Activated T-cell treated with anti-CD3 and anti-CD28 coated beads, Interleukin-2, amount 50 U/mL, for 72 hours (primary cell): ENCODE measurements at places on chromosomes 2 and 18. TPM values are rescaled to one million over a fixed set of nuclear protein-coding genes. Genes with fewer than 3 reads are reported as not detected.

CTAGE1 gene
- total RNA-seq: not detected

UGT1A4 gene
- not detected for total RNA-seq

SPC25 gene
- 23.7 TPM for total RNA-seq

GRCh38 chr2:134401789-134402188 lies 147.9 kb downstream of the MGAT5 start:
- H3K27me3 ChIP-seq: no peaks in the 10 kb centered on the region
- H3K27ac ChIP-seq: no peak overlapping the region
- no peak for DNase-seq

DNA sequence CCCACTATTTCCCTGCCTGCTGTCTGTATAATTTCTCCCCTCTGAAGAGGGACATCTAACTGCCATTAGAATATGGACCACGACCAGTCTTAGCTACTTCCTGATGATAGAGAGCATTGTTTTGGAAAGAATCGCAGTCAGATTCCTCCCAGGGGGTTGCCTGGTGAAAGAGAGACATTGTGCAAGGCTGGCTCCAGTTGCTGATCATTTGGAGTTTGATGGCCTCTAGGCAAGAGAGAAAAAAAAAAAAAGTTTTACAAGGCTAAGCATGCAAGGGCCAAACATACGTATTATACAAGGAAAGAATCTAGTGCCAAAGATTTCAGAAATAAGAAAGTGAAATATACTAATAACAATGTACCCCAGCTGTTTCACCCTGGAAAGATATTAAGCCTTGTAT lies 182.2 kb downstream of the CMPK2 start:
- no peak overlapping the region for H3K27ac ChIP-seq
- no peaks in the 10 kb centered on the region for H3K4me1 ChIP-seq
- no peaks in the 10 kb centered on the region for H3K36me3 ChIP-seq
- no peak overlapping the region for H3K4me3 ChIP-seq

GRCh38 chr2:1862608-1863280 lies 118.4 kb upstream of the PXDN start:
- H3K4me1 ChIP-seq: no peaks in the 10 kb centered on the region
- no peak overlapping the region for H3K4me3 ChIP-seq
- no peak overlapping the region for H3K27ac ChIP-seq
- peaks cover 16% of the 10 kb centered on the region for H3K27me3 ChIP-seq
- H3K36me3 ChIP-seq: no peaks in the 10 kb centered on the region
- no peak for DNase-seq

- H3K27ac ChIP-seq: no peak within 1 kb of the TSS
- H3K4me3 ChIP-seq: no peak within 1 kb of the TSS
- no peaks in the 10 kb centered on the region for H3K4me1 ChIP-seq
- no peaks in the 10 kb centered on the region for H3K36me3 ChIP-seq
- H3K27me3 ChIP-seq: peaks cover 19% of the 10 kb centered on the region
Measured at GRCh38 chr2:133568172-133568571, at the start of gene NCKAP5. NCKAP5 (minus strand) TSS chr2:133568463; CDS start chr2:133517526, 50,937 bp downstream.

GRCh38 chr2:102790091-102790455 lies 28.2 kb downstream of the TMEM182 start:
- H3K27me3 ChIP-seq: no peaks in the 10 kb centered on the region
- H3K36me3 ChIP-seq: peaks cover 2% of the 10 kb centered on the region
- no peak overlapping the region for H3K4me3 ChIP-seq

- DNase-seq: no peak
- H3K27me3 ChIP-seq: peaks cover 73% of the 10 kb centered on the region
- no peak overlapping the region for H3K4me3 ChIP-seq
- no peaks in the 10 kb centered on the region for H3K36me3 ChIP-seq
- H3K27ac ChIP-seq: no peak overlapping the region
Measured at GRCh38 chr2:38091760-38092159, 15.8 kb upstream of the CYP1B1 start.

SLC16A14 gene
- total RNA-seq: 2.2 TPM

DNA sequence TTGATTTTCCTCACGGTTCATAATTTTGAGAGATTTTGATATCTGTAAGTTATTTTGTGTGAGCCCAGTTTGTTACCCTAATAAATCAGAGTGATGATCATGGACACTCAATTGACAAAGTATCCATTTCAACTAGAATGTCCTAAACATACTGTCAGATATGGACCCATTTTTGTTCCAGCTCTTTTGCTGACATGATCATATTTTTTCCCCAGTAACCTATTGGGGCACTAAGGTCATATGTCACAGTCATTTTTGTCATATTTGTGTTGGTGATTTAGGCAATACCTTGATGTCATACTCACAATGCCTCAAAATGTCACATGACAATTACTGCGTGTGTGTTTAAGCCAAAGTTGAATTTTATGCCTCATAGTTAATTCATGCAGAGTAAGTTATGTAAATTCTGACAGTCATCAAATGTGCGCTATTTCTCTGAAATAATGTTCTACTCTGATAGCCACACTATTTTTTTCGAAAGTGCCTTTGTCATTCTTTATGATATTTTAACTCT lies 218.7 kb downstream of the ARHGAP15 start:
- no peak for DNase-seq
- no peaks in the 10 kb centered on the region for H3K27me3 ChIP-seq
- peaks cover 4% of the 10 kb centered on the region for H3K4me1 ChIP-seq
- H3K36me3 ChIP-seq: no peaks in the 10 kb centered on the region

- no peak overlapping the region for H3K27ac ChIP-seq
- peaks cover 2% of the 10 kb centered on the region for H3K36me3 ChIP-seq
Measured at GRCh38 chr2:168758970-168759820, 43.2 kb upstream of the NOSTRIN start.

GRCh38 chr18:74679006-74679678 lies 81.5 kb downstream of the ZNF407 start:
- H3K36me3 ChIP-seq: peaks cover 14% of the 10 kb centered on the region
- no peaks in the 10 kb centered on the region for H3K27me3 ChIP-seq
- H3K27ac ChIP-seq: no peak overlapping the region
- peak overlapping the region; percentile 61 for H3K4me3 ChIP-seq
- peaks cover 25% of the 10 kb centered on the region for H3K4me1 ChIP-seq

DNA sequence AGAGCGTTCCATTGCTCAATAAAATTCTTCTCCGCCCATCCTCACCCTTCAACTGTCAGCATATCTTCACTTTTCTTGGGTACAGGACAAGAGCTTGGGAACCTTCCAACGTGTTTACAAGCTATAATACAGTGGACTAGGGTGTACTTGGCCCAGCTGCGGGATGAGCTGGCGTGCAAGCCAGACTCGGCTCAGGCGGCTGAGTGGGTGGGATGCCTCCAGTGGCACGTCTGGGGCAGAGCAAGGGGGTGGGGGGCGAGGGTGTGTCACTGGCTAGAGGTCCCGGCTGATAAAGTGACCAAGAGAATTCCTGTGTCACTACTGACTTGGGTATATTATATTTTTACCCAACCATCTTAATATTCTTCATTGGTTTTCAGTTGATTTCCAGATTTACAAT lies 179.7 kb downstream of the EVA1A start:
- no peak for DNase-seq
- H3K27me3 ChIP-seq: no peaks in the 10 kb centered on the region
- no peak overlapping the region for H3K27ac ChIP-seq
- no peaks in the 10 kb centered on the region for H3K4me1 ChIP-seq
- no peak overlapping the region for H3K4me3 ChIP-seq
- no peaks in the 10 kb centered on the region for H3K36me3 ChIP-seq

DNA sequence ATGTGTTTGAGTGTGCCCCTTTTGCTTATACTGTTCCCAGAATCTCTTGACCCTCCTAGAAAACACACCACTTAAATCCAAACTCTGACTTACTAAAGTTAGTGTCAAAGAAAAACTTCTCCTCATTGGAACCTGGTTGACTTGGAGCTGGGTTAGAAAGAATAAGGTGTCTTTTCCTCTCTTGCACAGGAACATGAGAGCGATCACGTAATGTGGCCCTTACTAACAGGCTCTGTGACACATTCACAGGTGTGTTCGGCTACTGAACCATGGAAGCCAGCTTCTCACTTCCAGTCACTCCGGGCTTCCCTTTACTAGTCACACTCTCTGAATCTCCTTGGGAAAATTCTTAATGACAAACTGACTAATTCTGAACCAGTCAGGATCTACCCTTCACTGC lies 5.4 kb upstream of the POU3F3 start:
- H3K36me3 ChIP-seq: peaks cover 2% of the 10 kb centered on the region
- H3K4me1 ChIP-seq: peaks cover 49% of the 10 kb centered on the region
- peaks cover 97% of the 10 kb centered on the region for H3K27me3 ChIP-seq
- H3K4me3 ChIP-seq: no peak overlapping the region
- H3K27ac ChIP-seq: no peak overlapping the region
- DNase-seq: no peak

GRCh38 chr2:118845522-118846441 lies 1.7 kb downstream of the EN1 start:
- peak overlapping the region; percentile 84 for H3K27ac ChIP-seq
- peaks cover 88% of the 10 kb centered on the region for H3K27me3 ChIP-seq
- H3K4me1 ChIP-seq: peaks cover 36% of the 10 kb centered on the region
- H3K4me3 ChIP-seq: peak overlapping the region; percentile 45

DNA sequence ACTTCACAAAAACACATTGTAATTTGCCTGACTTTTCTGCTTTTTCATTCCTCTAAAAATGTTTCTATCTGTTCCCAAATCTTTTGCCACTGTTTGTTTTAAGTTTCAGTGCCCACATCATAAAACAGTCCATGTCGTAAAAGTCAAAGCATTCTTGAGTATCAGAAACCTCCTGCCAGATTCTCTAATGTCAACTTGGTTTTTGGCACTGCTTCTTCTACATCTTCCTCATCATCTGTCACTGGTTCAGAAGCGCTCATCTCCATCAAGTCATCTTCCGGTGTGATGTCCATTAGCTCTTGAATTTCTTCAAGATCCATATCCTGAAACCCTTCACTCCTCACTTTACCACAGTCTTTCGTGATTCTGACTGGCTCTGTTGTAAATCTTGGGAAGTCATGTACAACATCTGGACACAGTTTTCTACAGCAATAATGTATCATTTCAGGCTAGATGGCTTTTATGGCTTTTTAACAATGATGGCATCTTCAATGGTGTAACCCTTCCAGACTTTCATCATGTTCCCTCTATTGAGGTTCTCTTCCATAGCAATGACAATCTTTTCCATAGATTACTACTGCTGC lies 19.6 kb downstream of the CUL3 start:
- H3K4me1 ChIP-seq: peaks cover 51% of the 10 kb centered on the region
- no peak overlapping the region for H3K27ac ChIP-seq
- DNase-seq: no peak
- H3K4me3 ChIP-seq: no peak overlapping the region
- no peaks in the 10 kb centered on the region for H3K27me3 ChIP-seq

DNA sequence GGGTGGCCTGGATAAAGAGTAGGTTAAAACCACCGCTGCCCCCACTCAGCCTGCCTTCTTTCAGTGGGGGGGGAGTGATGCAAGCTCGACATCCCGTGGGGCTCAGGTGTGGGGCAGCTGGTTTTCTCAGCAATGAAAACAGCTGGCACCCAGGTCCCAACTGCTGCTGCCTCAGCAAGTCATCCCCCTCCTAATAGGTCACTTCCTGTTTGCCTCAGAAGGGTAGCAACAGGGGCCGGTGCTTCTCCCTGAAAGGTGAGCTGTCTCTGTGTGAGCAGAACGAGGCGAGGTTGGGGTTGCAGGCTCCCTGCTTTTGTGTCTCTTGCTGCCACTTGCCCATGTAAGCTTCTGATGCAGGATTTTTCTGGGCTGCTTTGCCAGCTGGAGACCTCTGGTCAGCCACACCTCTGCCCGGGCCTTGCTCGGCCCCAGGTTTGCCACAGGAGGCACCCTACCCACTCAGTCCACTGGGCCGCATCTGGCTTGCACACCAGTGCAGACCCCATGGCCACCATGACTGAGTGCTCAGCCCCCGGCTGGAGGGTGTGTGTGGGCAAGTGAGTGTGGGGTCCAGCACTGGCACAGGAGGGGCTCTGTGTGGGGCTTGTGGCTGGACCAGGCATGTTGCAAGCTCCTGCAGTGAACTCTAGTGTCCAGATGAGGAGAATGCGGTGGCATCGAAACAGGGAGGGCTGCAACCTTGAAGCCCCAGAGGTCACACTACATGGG lies 11.5 kb upstream of the ASB1 start:
- peaks cover 8% of the 10 kb centered on the region for H3K36me3 ChIP-seq
- H3K4me3 ChIP-seq: no peak overlapping the region
- H3K27ac ChIP-seq: peak overlapping the region; percentile 42
- peak; percentile 48 for DNase-seq
- no peaks in the 10 kb centered on the region for H3K27me3 ChIP-seq

GRCh38 chr2:241272303-241273209 lies 42.9 kb downstream of the HDLBP start:
- peak; percentile 65 for DNase-seq
- H3K27me3 ChIP-seq: no peaks in the 10 kb centered on the region
- peak overlapping the region; percentile 79 for H3K4me3 ChIP-seq
- no peak overlapping the region for H3K27ac ChIP-seq
- peaks cover 44% of the 10 kb centered on the region for H3K4me1 ChIP-seq
- H3K36me3 ChIP-seq: peaks cover 31% of the 10 kb centered on the region

- no peak overlapping the region for H3K4me3 ChIP-seq
- peaks cover 22% of the 10 kb centered on the region for H3K4me1 ChIP-seq
- DNase-seq: no peak
- H3K36me3 ChIP-seq: no peaks in the 10 kb centered on the region
Measured at GRCh38 chr2:177272765-177273164, 8.2 kb upstream of the NFE2L2 start.

PXDN gene
- 1.8 TPM for total RNA-seq

DNA sequence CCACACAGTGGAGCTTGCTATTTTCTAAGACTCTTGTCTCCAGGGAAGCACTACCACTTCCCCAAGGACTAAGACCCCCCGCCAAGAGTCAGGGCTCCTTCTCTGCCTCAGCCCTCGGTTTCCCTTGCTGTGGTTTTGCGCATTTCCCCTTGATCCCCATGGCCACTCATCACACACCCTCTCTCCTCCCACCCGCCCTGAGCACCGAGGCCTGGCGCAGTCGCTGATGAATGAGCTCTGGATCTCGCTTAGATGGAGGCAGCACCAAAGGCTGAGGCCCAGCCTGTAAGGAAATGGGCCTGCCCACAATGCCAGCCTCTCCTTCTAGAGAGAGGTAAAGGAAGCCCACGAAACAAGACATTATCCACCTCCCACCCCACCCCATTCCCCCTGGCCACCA lies 96.9 kb downstream of the TNS1 start:
- no peak overlapping the region for H3K4me3 ChIP-seq
- peaks cover 18% of the 10 kb centered on the region for H3K27me3 ChIP-seq
- DNase-seq: no peak
- no peak overlapping the region for H3K27ac ChIP-seq
- H3K36me3 ChIP-seq: no peaks in the 10 kb centered on the region
- H3K4me1 ChIP-seq: no peaks in the 10 kb centered on the region

GRCh38 chr2:217846321-217846743 lies 156.5 kb downstream of the TNS1 start:
- no peaks in the 10 kb centered on the region for H3K27me3 ChIP-seq
- H3K4me1 ChIP-seq: no peaks in the 10 kb centered on the region
- DNase-seq: no peak
- no peak overlapping the region for H3K27ac ChIP-seq

GRCh38 chr2:7020059-7020458 lies 102.8 kb downstream of the RNF144A start:
- no peaks in the 10 kb centered on the region for H3K36me3 ChIP-seq
- H3K27me3 ChIP-seq: no peaks in the 10 kb centered on the region
- H3K27ac ChIP-seq: no peak overlapping the region
